K562 (cell line): ENCODE measurements at places on chromosomes 2 and 18. TPM values are rescaled to one million over a fixed set of nuclear protein-coding genes. Genes with fewer than 3 reads are reported as not detected.

DNA sequence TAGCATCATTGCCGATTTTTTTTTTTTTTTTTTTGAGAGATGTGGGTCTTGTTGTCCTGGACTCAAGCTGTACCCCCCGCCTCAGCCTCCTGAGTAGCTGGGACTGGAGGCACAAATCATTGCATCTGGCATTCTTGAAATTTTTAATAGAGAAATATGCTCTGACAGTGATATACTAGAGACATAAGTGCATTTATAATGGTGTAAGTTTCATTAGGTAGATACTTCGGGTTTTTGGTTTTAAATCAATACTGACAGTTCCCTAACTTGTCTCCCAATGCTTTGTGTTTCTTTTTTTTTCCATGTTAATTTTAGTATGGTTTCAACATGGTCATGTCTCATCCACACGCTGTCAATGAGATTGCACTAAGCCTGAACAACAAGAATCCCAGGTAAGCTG is 138.7 kb downstream of the PRPF40A start:
- H3K27ac ChIP-seq: no peak overlapping the region
- no peaks in the 10 kb centered on the region for H3K36me3 ChIP-seq
- peaks cover 5% of the 10 kb centered on the region; the same call in 1 of the 2 replicates for H3K4me1 ChIP-seq

- no peak overlapping the region for H3K27ac ChIP-seq
- H3K4me3 ChIP-seq: no peak overlapping the region
- no peaks in the 10 kb centered on the region for H3K27me3 ChIP-seq
- no peaks in the 10 kb centered on the region for H3K4me1 ChIP-seq
- no peak for DNase-seq
Measured at GRCh38 chr18:25516747-25517498, 165.0 kb upstream of the ZNF521 start.

The CD28 gene
- 0.11 TPM in 2 replicates for total RNA-seq

GRCh38 chr2:9803023-9803805 is 40.1 kb upstream of the TAF1B start:
- H3K4me3 ChIP-seq: no peak overlapping the region
- no peak overlapping the region for H3K27ac ChIP-seq
- peaks cover 42% of the 10 kb centered on the region for H3K4me1 ChIP-seq

The LOXHD1 gene
- total RNA-seq: not detected in 2 replicates

The DPYSL5 gene
- total RNA-seq: not detected in 2 replicates

- no peak overlapping the region for H3K4me3 ChIP-seq
- no peak overlapping the region for H3K27ac ChIP-seq
- no peaks in the 10 kb centered on the region for H3K27me3 ChIP-seq
- H3K36me3 ChIP-seq: no peaks in the 10 kb centered on the region
Measured at GRCh38 chr2:164504253-164504652, 117.0 kb downstream of the GRB14 start.

The TUBA3D gene
- not detected in 2 replicates for total RNA-seq

DNA sequence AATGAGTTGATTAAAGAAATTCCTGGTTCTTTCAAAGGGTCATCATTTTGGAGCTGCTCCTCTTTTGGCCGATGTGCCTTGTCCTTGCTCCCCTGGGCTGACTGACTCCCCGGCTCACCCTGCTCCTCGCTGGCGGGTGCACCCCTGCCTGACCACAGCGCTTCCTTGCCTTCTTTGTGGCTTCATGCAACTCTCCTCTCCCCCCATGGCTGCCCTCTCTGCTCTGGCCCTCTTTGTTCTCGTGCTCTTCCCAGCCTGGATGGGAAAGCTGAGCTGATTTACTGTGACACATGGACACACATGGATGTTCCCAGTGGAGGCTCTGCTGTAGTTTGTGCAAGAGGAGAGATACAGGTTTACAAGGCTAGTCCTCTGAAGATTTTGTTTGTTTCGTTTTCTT is 234.6 kb downstream of the HAUS1 start:
- H3K27ac ChIP-seq: no peak overlapping the region
- peaks cover 5% of the 10 kb centered on the region; the same call in 1 of the 3 replicates for H3K27me3 ChIP-seq
- no peaks in the 10 kb centered on the region; the same call in 1 of the 2 replicates for H3K4me1 ChIP-seq
- no peak overlapping the region for H3K4me3 ChIP-seq
- no peak for DNase-seq
- H3K36me3 ChIP-seq: no peaks in the 10 kb centered on the region

- no peak overlapping the region for H3K4me3 ChIP-seq
- no peaks in the 10 kb centered on the region for H3K4me1 ChIP-seq
- no peaks in the 10 kb centered on the region for H3K27me3 ChIP-seq
- H3K27ac ChIP-seq: no peak overlapping the region
Measured at GRCh38 chr18:54125429-54125828, 99.0 kb downstream of the MBD2 start.

The TEX44 gene
- total RNA-seq: not detected in 2 replicates

The NEB gene
- 2.2 and 2.5 TPM in 2 replicates for total RNA-seq

The PKP4 gene
- 86.9 and 99.1 TPM in 2 replicates for total RNA-seq

The RTP5 gene
- not detected in 2 replicates for total RNA-seq

The APLF gene
- total RNA-seq: 0.67 and 0.71 TPM in 2 replicates

- H3K4me3 ChIP-seq: no peak overlapping the region
- H3K4me1 ChIP-seq: no peaks in the 10 kb centered on the region
- H3K36me3 ChIP-seq: peaks cover 29% of the 10 kb centered on the region
- H3K27ac ChIP-seq: no peak overlapping the region
- no peak for DNase-seq
- no peaks in the 10 kb centered on the region for H3K27me3 ChIP-seq
Measured at GRCh38 chr18:10558243-10558966, 32.6 kb downstream of the NAPG start.

The TMEM247 gene
- 4.7 and 4.9 TPM in 2 replicates for total RNA-seq

GRCh38 chr2:9168821-9169221 is 37.8 kb upstream of the ASAP2 start:
- H3K27ac ChIP-seq: no peak overlapping the region
- DNase-seq: no peak
- H3K4me1 ChIP-seq: peaks cover 21% of the 10 kb centered on the region
- peaks cover 3% of the 10 kb centered on the region for H3K27me3 ChIP-seq

The LYG2 gene
- not detected in 2 replicates for total RNA-seq

- H3K4me1 ChIP-seq: no peaks in the 10 kb centered on the region
- H3K4me3 ChIP-seq: no peak overlapping the region
- H3K27me3 ChIP-seq: no peaks in the 10 kb centered on the region
- no peak for DNase-seq
Measured at GRCh38 chr2:222774941-222775340, 85.9 kb upstream of the ACSL3 start.

DNA sequence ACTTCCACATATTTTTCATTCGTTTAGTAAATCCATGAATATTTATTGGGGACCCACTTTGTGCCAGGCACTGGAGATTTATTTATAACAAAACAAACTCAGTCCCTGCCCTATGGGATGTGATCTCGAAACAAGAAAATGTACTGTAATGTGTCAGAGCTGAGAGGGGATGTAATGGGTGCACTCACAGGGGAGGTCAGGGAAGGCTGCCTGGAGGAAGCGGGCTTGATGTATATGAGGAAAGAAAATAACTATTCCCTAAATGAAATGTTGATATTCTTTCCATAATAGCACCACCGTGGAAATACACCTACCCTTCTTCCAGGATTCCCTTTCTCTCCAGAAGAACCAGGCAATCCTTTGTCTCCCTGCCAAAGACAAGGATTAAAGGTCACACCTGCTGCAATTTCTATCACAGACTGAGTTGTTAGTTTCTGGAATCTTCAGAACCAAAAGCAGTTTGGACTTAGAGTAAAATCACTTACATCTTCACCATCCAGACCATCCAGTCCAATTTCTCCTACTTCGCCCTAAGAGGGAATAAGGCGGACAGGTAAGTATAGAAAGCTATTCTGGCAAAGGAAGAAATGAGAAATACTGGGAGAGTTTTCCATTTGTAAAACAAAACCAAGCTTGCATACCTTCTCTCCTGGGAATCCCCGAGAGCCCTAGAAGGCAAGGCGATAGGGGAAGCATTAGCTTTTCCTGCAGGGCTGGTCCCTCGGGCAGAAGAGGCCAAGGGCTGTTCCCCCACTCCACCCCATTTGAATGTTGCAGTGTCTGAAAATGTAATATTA is 55.0 kb downstream of the COL6A3 start:
- no peaks in the 10 kb centered on the region for H3K4me1 ChIP-seq
- H3K36me3 ChIP-seq: no peaks in the 10 kb centered on the region
- DNase-seq: no peak
- H3K27me3 ChIP-seq: no peaks in the 10 kb centered on the region; the same call in 1 of the 3 replicates
- H3K27ac ChIP-seq: no peak overlapping the region
- H3K4me3 ChIP-seq: no peak overlapping the region

DNA sequence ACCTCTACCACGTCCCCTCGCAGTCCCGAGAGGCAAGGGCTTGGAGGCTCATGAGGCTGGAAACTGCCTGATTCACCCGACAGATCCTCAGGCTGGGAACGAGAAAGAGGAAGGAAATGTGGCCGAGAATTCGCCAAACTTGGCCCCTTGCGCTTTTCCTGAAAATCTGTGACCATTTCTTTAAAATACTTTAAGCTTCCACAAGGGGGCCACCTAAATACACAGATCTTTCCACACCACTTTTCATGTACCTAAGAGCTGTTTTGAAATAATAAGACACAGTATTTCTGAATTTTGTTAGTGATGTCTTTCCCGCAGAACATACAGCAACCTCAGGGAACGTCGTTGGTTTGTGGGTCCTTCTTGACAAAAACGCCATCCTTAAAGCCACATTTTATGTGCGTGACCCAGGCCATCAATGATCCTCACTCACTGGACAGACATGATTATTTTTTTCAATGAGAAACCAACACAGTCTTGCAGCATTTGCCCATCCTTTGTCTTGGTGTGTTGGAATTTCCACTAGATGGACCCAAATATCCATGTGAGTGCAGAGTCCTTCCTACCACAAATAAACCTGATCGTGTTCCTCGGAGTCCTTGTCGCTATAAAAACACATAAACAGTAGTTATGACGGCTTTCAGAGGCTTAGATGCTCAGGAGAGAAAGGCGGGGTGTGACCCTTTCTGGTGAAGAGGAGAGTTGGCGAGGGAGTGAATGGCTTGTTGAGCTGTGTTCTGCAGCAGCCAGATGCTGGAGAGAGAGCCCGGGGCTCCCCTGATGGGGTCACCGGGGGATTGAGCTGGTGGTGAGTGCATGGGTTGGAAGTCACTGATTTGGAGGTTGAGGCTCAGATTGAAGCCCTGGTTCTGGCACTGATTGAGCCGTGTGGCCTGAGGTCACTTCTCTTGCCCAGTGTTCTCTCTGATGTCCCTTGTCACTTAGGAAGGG is 25.0 kb downstream of the DCDC2C start:
- no peaks in the 10 kb centered on the region for H3K36me3 ChIP-seq
- H3K27me3 ChIP-seq: peaks cover 19% of the 10 kb centered on the region

The HOXD9 gene
- not detected in 2 replicates for total RNA-seq

The PAIP2B gene
- 0.29 and 0.38 TPM in 2 replicates for total RNA-seq

DNA sequence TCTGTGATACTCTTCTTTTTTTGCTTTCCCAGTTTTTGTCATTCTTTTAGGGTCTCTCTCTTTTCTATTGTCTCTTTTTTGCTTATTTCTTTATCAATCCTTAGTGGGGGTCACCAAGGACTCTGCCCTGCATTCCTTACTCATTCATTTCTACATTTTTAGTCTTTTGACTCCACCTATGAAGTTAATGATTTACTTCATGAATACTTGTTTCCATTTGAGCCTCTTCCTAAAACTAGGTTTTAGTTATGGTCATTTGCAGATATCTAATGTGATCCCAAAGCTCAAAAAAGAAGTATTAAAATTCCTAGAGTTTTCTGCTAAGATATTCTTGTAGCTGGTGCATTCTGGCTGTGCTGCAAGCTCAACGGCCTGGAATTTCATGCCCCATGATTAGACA is 149.3 kb upstream of the AQP4 start:
- no peak overlapping the region for H3K27ac ChIP-seq
- no peak for DNase-seq
- H3K4me1 ChIP-seq: no peaks in the 10 kb centered on the region

- no peak overlapping the region for H3K27ac ChIP-seq
- H3K27me3 ChIP-seq: no peaks in the 10 kb centered on the region
- peaks cover 10% of the 10 kb centered on the region; the same call in 2 of the 3 replicates for H3K4me1 ChIP-seq
- H3K36me3 ChIP-seq: no peaks in the 10 kb centered on the region
Measured at GRCh38 chr2:168471163-168471475, 15.0 kb downstream of the CERS6 start.

The ERMN gene
- not detected in 2 replicates for total RNA-seq

DNA sequence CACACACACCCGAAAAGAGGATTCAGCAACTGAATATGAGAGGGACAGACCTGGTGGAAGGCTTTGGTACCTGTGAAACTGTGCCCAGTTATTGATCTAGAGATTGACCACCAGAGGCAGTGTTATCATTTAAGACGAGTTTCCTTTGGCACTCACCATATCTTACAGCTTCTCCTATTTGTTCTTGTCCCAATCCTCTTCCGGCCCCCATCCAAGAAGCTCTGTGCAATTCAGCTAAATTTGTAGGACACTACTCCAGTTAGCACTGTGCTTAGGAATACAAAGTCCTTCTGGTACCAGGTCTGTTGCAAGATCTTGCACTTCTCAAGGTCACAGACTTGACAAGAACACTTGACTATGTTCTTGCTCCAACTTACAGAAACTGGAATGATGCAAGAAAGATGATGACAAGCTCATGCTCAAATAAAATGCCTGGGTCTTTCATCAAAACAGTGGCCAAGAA is 177.7 kb downstream of the TMEM247 start:
- H3K36me3 ChIP-seq: no peaks in the 10 kb centered on the region
- no peak overlapping the region for H3K4me3 ChIP-seq
- H3K4me1 ChIP-seq: no peaks in the 10 kb centered on the region
- DNase-seq: peak; percentile 17
- H3K27ac ChIP-seq: no peak overlapping the region

- no peaks in the 10 kb centered on the region for H3K36me3 ChIP-seq
- H3K27me3 ChIP-seq: peaks cover 3% of the 10 kb centered on the region; the same call in 2 of the 3 replicates
- no peak overlapping the region for H3K4me3 ChIP-seq
- H3K4me1 ChIP-seq: peaks cover 40% of the 10 kb centered on the region
- DNase-seq: no peak
Measured at GRCh38 chr18:12409469-12409868, 1.7 kb downstream of the PRELID3A start.

- H3K36me3 ChIP-seq: no peaks in the 10 kb centered on the region
- H3K4me1 ChIP-seq: no peaks in the 10 kb centered on the region
- DNase-seq: no peak
- H3K27me3 ChIP-seq: peaks cover 35% of the 10 kb centered on the region
- H3K27ac ChIP-seq: no peak overlapping the region
Measured at GRCh38 chr2:173831312-173832229, 133.6 kb downstream of the SP3 start.

GRCh38 chr2:174070281-174070680 is 105.1 kb upstream of the SP3 start:
- no peaks in the 10 kb centered on the region for H3K27me3 ChIP-seq
- DNase-seq: no peak
- H3K4me3 ChIP-seq: no peak overlapping the region
- peaks cover 12% of the 10 kb centered on the region; the same call in 2 of the 3 replicates for H3K36me3 ChIP-seq
- H3K27ac ChIP-seq: no peak overlapping the region

The SLC23A3 gene
- 0.60 and 0.64 TPM in 2 replicates for total RNA-seq

The AMER3 gene
- total RNA-seq: not detected in 2 replicates

DNA sequence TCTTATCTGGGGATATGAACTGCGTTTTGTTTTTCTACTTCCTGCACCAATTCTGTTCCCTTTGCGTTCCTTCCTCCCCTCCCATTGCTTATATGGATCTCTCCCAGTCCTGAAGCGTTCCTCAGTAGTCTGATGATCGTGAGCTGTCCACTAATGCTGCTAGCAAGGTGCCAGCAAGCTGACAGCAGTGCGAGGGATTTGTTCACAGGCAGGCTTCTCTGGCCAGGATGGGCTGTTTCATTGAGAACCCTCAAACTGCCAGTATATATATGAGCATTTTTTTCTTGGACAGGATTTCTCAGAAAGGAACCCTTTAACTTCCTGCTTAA is 40.1 kb downstream of the GTF3C3 start:
- DNase-seq: no peak
- H3K4me1 ChIP-seq: no peaks in the 10 kb centered on the region
- H3K27ac ChIP-seq: no peak overlapping the region
- peaks cover 16% of the 10 kb centered on the region; the same call in 2 of the 3 replicates for H3K36me3 ChIP-seq
- H3K4me3 ChIP-seq: no peak overlapping the region

The SLC39A10 gene
- total RNA-seq: 34.8 and 35.5 TPM in 2 replicates

- H3K27me3 ChIP-seq: no peaks in the 10 kb centered on the region
- no peak overlapping the region for H3K4me3 ChIP-seq
- DNase-seq: no peak
Measured at GRCh38 chr2:189837326-189837725, 53.1 kb downstream of the PMS1 start.

The KANSL1L gene
- 2.2 and 2.8 TPM in 2 replicates for total RNA-seq
